ENCODE measurements at places on chromosomes 1 and 21. TPM values are rescaled to one million over a fixed set of nuclear protein-coding genes. Genes with fewer than 3 reads are reported as not detected.

TNNI3K gene
- total RNA-seq: not detected

THEM5 gene
- total RNA-seq: not detected

KIF21B gene
- 1.2 TPM for total RNA-seq

CLDN17 gene
- not detected for total RNA-seq

ATXN7L2 gene
- total RNA-seq: 3.2 TPM

EFNA1 gene
- 33.2 TPM for total RNA-seq

TOMM20 gene
- 78.1 TPM for total RNA-seq

DPT gene
- total RNA-seq: not detected

VASH2 gene
- under 0.01 TPM for total RNA-seq

TSACC gene
- 2.4 TPM for total RNA-seq

SPRR2D gene
- total RNA-seq: not detected

Measured in mammary microvascular endothelial cell (primary cell).